ENCODE measurements at places on chromosomes 16 and 17.
A peak's percentile ranks its signal among the peaks of the same experiment; 100 is the strongest.

DNA sequence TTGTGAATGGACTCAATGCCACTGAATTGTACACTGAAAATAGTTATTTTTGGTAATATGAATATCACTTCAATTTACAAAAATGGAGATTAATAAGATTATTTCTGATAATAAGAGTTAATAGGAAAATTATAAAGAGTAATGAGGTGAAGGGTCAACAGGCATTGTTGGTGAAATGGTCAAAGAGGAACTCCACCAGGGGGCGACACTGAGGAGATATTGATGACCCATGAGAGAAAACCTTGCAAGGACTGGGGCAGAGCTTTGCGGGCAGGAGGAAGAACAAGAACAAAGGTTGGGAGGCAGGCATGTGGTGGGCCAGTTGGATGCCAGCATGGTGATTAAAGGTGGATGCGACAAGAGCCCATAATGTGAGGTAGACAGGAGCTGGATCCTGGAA, 74.0 kb upstream of the XYLT1 start:
- DNase-seq = peak; percentile 10

DNA sequence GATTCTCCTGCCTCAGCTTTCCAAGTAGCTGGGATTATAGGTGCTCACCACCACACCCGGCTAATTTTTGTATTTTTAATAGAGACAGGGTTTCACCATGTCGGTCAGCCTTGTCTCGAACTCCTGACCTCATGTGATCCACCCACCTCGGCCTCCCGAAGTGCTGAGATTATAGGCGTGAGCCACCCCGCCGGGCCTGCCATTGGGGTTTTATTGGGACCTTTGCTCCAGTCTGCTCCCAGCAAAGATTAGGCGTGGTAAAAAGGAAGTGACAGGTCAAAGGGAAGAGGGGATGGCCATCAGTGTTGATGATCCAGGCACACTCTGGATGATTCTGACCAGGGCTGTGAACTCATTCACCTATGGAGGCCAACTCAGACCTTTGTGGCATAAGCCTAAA, 20.5 kb downstream of the MYLK3 start:
- DNase-seq = no peak

- peak; percentile 84 for DNase-seq
These were observed 15.4 kb upstream of the AKAP10 start for GRCh38 chr17:19992803-19993713.

GRCh38 chr17:71434716-71435115, 686.1 kb upstream of the SOX9 start:
- no peak for DNase-seq

DNA sequence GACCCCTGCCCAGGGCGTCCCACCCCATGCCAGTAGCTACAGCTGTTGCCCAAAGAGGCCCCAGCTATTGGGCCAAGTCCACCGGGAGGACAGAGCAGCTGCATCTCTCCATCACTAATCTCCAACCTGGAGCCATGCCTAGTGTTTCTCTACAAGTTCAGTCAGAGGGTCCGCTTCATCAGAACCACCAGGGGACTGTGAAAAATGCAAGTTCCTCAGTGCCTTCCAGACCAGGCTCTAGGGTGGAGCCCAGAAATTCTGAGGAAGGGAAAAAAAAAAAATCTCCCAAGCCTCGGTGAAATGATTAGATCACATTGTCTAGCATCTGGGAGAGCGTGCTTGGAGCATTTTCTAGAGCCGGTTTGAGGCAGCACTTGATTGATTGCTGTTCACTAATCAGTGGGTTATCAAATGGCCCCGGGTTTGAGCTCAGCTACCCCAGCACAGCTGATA, 22.4 kb upstream of the HERPUD1 start:
- DNase-seq = no peak

- no peak for DNase-seq
These were observed 121.6 kb upstream of the HS3ST4 start for GRCh38 chr16:25570131-25570530.

GRCh38 chr17:54194268-54194667, 371.5 kb downstream of the KIF2B start:
- DNase-seq = no peak

DNA sequence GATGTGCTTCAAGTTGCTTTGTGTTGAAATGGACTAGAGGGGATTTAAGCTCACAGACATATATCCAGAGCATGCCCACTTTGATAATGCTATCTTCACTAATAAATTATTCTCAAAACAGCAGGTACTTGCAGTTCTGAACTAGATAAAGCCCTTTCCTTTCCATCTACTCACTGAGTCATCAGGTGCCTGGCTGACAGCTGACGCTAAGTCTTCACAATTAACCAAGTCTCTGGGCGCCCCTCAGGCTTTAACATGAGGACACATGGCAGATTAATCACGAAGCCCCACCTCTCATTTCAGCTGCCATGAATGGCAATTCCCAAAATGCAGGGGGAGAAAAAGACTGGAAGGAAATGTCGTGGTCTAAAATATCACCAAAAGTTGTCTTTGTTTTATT, 29.5 kb upstream of the CRISPLD2 start:
- no peak for DNase-seq

- no peak for DNase-seq
These were observed 17.5 kb upstream of the DLX4 start for GRCh38 chr17:49951362-49952082.

DNA sequence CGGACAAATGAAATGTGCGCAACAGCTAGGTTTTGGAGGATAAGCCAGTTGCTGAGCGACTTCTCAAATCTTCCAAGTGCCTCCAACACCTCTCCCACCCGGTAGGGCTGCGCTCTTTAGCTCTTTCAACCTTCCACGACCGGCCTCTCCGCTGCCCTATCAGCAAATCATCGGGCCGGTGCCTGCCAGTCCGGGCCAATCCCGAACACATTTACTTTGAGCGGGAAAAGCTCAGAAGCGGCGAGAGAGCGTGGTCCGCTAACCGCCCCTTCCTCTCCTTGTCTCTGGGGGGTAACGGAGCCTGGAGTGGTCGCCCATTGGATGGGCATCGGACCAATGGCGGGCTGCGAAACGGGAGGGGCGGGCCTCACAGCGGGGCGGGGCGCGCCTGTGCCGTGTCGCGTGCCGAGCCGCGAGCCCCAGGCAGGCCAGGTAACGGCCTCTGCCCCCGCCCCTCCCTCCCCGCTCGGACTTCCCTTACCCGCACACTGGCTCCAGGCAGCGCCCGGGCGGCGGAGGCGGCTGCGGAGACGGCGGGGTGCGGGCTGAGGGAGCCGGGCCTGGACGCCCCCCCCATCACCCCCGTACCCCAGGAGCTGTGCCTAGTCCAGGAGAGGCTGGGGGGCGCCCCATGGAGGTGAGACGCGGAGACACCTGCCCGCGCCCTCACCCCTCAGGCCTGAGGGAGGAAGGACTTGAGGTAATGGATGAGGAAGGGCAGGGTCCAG, at the start of gene MEIOC:
TSS of gene MEIOC (plus strand) at position 486 of the 728 bp plus-strand sequence. CDS start at position 632, 146 bp downstream.
- peak; percentile 31 for DNase-seq

DNA sequence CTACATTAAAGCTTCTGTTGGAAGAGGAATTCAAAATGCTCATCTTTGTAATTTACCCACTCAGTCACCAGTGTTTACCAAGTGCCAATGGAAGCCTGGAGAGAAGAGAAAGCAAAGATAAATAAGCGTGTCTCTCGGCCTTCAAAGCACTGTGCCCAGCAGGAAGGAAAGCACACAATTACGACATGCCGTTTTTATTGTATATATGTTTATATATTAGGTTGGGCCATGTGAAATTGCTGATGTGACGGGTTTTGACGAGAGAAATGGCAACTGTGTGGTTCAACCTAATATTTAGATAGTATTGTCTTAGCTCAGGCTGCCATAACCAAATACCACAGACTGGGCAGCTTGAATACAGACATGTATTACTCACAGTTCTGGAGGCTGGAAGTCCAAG, 79.3 kb upstream of the HSBP1 start:
- no peak for DNase-seq

GRCh38 chr17:74528491-74529199, 2.6 kb downstream of the CD300LB start:
- peak; percentile 35 for DNase-seq

GRCh38 chr16:49556249-49556605, 182.6 kb downstream of the C16orf78 start:
- DNase-seq = no peak

DNA sequence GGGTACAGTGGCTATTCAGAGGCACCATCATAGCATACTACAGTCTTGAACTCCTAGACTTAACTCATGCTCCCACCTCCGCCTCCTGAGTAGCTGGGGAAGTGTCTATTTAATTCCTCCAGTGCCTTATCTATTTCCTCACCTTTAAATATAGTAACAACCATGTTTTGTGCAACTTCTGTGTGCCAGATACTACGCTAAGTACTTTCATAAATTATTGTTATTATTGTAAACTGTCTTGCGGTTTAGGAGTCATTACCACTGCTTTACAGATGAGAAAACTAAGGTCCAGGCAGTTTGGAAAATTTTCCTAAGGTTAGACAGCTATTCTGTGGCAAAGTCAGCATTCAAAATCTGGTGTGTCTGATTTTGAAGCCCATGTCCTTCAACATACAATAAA, 359.1 kb upstream of the XYLT1 start:
- DNase-seq = no peak

DNA sequence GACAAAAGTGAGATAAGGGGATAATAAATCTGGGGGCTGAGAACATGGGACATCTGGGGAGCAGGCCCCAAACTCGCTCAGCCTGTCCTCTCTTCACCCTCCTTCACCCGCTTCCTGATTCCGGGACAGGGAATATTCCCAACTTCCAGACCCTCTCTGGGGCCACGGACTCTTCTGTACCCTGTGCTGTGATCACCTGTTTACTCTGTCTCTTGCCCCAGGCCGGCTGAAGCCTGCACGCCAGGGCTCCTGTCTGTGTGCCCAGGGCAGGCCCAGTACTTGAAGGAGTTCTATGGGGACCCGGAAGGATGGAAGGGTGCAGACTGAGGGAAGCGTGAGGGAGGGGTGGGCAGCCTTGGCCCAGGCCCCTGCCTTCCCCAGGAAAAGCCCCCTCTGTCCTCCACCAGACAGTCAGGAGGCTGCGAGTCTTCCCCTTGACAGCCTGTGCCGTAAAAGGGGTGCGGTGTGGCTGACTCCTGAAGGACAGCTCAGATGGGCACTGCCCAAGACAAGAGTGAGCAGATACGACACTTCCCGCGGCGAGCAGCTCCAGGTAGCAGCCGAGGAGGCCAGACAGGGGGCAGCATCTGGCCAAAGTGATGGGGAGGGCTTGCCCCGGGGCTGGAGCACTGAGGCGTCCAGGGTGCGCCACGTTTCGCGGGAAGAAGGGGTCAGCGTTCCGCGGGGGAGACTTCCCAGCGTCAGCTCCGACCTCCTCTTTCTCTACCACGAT, 1.0 kb upstream of the CCNF start:
- peak; percentile 1 for DNase-seq

- peak; percentile 88 for DNase-seq
These were observed 1.7 kb downstream of the SPHK1 start for GRCh38 chr17:76385892-76386786.

DNA sequence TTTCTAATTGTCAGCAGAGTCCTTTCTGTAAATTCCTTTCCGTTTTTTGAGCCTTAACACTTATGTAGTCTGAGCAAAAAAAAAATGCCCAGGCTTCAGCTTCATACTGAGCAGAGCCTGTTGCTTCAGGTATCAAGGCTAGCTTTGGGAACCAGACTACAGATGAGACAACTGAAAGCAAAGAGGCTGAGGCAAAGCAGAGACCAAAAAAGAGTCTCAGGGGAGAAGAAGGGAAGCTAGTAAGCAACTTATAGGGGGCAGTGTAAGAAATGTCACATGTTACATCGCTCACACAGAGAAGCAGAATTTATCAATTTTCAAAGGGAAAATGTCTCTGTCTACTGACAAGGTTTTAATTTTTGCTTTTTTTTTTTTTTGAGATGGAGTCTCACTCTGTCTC, 3.3 kb downstream of the HASPIN start:
- no peak for DNase-seq

DNA sequence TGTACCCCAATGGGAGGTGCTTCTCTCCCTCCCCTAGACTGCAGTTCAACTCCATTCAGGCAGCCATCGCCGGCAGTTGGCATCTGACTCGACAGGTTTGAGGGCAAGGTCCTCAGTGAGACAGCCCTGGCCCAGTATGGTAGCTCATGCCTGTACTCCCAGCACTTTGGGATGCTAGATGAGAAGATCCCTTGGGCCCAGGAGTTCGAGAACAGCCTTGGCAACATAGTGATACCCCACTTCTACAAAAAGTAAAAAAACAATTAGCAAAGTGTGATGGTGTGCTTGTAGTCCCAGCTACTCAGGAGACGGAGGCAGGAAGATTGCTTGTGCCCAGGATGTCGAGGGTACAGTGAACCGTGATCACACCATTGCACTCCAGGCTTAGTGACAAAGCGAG, 12.1 kb downstream of the VPS35L start:
- no peak for DNase-seq

- no peak for DNase-seq
These were observed 119.1 kb upstream of the ZFHX3 start for GRCh38 chr16:73166947-73167550.

DNA sequence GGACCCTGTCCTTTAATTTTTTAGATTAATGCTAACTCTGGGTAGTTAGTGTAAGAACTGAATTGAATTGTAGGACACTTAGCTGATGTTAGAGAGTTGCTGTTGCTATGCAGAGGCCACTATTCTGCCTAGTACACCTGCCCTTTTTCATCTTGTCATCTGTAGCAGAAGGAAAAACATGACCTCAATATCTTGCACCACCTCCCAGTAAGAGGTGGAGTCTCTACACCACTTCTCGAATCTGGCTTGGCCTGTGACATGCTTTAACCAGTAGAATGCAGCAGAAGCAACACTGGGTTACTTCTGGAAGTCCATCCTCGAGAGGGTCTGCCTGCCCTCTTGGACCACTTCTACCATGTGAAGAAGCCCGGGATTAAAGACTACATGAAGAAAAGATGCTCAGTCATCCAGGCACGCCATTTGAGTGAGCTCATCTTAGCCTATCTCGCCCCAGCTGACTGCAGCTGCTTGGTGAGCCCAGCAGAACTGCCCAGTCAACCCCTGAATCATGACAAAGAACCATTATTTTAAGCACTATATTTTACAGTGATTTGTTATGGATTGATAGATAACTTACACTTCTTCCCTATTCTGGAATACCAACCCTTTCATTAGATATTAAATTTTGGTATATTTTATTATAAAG, 153.5 kb downstream of the MYO1D start:
- DNase-seq = no peak

DNA sequence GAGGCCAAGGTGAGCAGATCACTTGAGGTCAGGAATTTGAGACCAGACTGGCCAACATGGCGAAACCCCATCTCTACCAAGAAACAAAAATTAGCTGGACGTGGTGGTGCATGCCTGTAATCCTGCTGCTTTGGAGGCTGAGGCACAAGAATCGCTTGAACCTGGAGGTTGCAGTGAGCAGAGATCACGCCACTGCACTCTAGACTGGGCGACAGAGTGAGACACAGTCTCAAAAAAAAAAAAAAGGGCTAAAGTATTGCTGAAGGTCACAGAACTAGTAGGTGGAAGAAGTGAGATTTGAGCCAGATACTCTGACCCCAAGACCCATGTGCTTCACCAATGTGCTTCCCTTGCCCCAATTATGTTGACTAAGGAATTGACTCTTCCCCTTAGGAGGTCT, 112.0 kb downstream of the NPIPB5 start:
- no peak for DNase-seq

Data from CD4-positive, alpha-beta T cell treated with Interleukin-17A for 1 hour (primary cell).